ENCODE measurements at places on chromosomes 5 and 9.
A peak's percentile ranks its signal among the peaks of the same experiment; 100 is the strongest.

DNA sequence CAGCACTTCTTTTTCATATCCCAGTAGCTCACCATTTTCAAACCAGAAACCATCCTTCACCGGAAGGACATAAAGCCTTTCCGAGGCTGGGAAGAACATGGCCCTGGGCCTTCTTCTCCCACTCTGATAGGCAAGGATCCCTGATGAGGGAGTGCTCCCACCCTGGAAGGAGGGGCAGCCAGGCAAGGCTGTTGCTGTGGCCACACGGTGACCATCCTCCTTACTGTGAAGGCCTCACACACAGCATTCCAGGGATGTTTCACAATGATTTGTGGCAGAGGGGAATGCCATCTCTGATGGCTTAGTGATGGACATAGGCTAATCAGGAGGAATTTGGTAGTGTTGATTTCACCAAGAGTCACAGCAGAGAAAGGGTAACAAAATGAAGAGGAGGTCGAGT is 130.7 kb downstream of the ADAMTS12 start:
- peaks cover 3% of the 10 kb centered on the region for H3K4me1 ChIP-seq
- H3K27me3 ChIP-seq, result no peaks in the 10 kb centered on the region
- DNase-seq, result peak; percentile 6
- no peak overlapping the region for H3K27ac ChIP-seq
- no peak overlapping the region for H3K4me3 ChIP-seq
- no peaks in the 10 kb centered on the region for H3K36me3 ChIP-seq

GRCh38 chr5:313806-314376 is 7.6 kb upstream of the AHRR start:
- H3K4me1 ChIP-seq, result peaks cover 3% of the 10 kb centered on the region
- no peak overlapping the region for H3K4me3 ChIP-seq
- peaks cover 44% of the 10 kb centered on the region for H3K36me3 ChIP-seq
- peaks cover 2% of the 10 kb centered on the region for H3K27me3 ChIP-seq
- no peak overlapping the region for H3K27ac ChIP-seq
- no peak for DNase-seq

DNA sequence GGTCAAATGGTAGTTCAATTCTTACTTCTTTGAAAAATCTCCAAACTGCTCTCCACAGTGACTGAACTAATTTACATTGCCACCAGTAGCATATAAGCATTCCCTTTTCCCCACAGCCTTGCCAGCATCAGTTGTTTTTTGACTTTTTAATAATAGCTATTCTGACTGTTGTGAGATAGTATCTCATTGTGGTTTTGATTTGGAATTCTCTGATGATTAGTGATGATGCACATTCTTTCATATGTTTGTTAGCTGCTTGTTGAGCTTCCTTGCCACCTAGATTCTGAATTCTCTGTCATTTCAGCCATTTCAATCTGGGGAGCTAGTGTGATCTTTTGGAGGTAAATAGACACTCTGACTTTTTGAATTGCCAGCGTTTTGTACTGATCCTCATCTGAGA is 24.0 kb downstream of the CDK20 start:
- H3K27me3 ChIP-seq, result no peaks in the 10 kb centered on the region
- H3K27ac ChIP-seq, result no peak overlapping the region
- no peak for DNase-seq
- H3K4me3 ChIP-seq, result no peak overlapping the region
- no peaks in the 10 kb centered on the region for H3K4me1 ChIP-seq

- DNase-seq, result peak; percentile 38
- peaks cover 20% of the 10 kb centered on the region for H3K36me3 ChIP-seq
- no peaks in the 10 kb centered on the region for H3K27me3 ChIP-seq
- H3K4me3 ChIP-seq, result no peak overlapping the region
These were observed 19.2 kb downstream of the PRRC1 start for GRCh38 chr5:127536687-127537086.

GRCh38 chr9:129320575-129321285 is 142.7 kb upstream of the IER5L start:
- H3K4me1 ChIP-seq, result peaks cover 42% of the 10 kb centered on the region
- H3K36me3 ChIP-seq, result no peaks in the 10 kb centered on the region
- peak overlapping the region; percentile 89 for H3K27ac ChIP-seq
- no peak overlapping the region for H3K4me3 ChIP-seq
- DNase-seq, result peak; percentile 28

DNA sequence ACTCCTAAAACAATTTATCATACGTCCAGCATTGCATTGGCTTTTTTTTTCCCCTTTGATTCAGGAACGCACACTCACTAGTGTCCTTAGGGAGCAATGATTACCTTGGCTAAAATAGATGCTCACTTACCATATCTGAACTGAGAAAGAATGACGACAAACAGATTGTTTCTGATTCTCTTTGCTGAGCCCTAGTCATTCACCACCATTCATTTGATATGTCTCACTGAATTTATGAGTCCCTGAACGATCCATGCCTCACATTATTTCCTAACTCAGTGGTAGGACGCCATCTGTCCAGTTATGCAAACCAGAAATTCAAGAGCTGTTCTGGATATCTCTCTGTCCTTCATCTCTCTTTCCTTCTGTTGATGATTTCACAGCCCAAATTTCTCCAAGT is 39.3 kb upstream of the DAB2 start:
- no peak overlapping the region for H3K4me3 ChIP-seq
- H3K27me3 ChIP-seq, result no peaks in the 10 kb centered on the region
- peak; percentile 71 for DNase-seq
- H3K27ac ChIP-seq, result no peak overlapping the region

DNA sequence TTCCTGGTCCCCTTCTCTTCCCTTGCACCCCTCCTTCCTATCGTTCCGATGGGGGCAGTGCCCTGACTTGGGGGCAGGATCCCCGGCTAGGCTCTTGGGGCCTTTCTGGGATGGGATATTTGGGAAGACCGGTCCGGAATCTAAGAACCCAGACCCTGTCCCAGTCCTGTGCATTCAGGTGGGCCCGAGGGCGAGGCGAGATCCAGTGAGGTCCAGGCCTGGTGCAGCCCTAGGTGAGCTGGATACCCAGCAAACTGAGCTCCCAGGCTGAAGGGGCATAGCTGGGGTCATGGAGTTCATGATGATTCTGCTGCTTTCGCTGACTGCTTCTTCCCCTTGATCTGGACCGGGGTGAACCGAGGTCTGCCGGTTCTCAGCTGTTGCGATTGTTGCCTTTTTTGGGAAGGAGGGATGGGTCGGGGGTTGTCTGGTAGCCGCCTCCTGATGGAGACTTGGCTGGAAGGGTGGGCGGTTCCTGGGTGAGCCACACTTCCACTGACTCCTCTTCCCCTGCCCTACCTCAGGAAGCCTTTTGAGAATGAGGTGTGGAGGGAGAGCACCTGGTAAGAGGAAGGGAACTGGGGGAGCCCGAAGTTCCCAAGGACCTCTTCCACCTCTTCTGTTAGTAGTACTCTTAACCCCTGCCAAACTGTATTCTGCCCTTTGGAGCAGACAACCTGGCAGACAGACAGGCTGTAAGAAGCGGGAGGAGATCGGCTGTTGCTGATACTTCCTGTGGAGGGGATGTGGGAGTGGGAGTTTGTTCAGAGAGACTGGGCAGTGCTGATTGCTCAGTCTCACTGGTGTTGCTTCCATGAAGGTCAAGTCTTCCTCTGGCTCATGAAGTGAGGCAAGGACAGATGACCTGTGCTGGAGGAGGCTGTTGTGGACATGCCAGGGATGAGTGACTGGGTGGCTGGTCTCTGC is 1.0 kb downstream of the LRRC8A start:
- H3K27ac ChIP-seq, result peak overlapping the region; percentile 46
- peaks cover 31% of the 10 kb centered on the region for H3K36me3 ChIP-seq
- no peak for DNase-seq
- H3K4me3 ChIP-seq, result peak overlapping the region; percentile 85
- H3K4me1 ChIP-seq, result peaks cover 14% of the 10 kb centered on the region

- H3K36me3 ChIP-seq, result no peaks in the 10 kb centered on the region
- H3K27ac ChIP-seq, result no peak overlapping the region
- peaks cover 4% of the 10 kb centered on the region for H3K4me1 ChIP-seq
- DNase-seq, result no peak
These were observed 424.1 kb upstream of the KIF2A start for GRCh38 chr5:61881821-61882487.

- H3K27ac ChIP-seq, result no peak overlapping the region
- no peak for DNase-seq
- no peaks in the 10 kb centered on the region for H3K4me1 ChIP-seq
These were observed 64.5 kb upstream of the PPARGC1B start for GRCh38 chr5:149665416-149666175.

- no peak overlapping the region for H3K4me3 ChIP-seq
- no peaks in the 10 kb centered on the region for H3K27me3 ChIP-seq
- no peak for DNase-seq
- no peak overlapping the region for H3K27ac ChIP-seq
- H3K4me1 ChIP-seq, result no peaks in the 10 kb centered on the region
These were observed 17.7 kb upstream of the FAM174A start for GRCh38 chr5:100517301-100517974.

- no peak overlapping the region for H3K4me3 ChIP-seq
- H3K4me1 ChIP-seq, result peaks cover 9% of the 10 kb centered on the region
- no peak for DNase-seq
- no peaks in the 10 kb centered on the region for H3K27me3 ChIP-seq
- no peaks in the 10 kb centered on the region for H3K36me3 ChIP-seq
These were observed 440.0 kb downstream of the ENC1 start for GRCh38 chr5:74200560-74200959.

- no peak for DNase-seq
These were observed 15.2 kb upstream of the KCNIP1 start for GRCh38 chr5:170488570-170488969.

- no peaks in the 10 kb centered on the region for H3K27me3 ChIP-seq
- H3K27ac ChIP-seq, result no peak overlapping the region
- H3K36me3 ChIP-seq, result no peaks in the 10 kb centered on the region
These were observed 117.7 kb downstream of the SLC12A2 start for GRCh38 chr5:128201065-128201926.

DNA sequence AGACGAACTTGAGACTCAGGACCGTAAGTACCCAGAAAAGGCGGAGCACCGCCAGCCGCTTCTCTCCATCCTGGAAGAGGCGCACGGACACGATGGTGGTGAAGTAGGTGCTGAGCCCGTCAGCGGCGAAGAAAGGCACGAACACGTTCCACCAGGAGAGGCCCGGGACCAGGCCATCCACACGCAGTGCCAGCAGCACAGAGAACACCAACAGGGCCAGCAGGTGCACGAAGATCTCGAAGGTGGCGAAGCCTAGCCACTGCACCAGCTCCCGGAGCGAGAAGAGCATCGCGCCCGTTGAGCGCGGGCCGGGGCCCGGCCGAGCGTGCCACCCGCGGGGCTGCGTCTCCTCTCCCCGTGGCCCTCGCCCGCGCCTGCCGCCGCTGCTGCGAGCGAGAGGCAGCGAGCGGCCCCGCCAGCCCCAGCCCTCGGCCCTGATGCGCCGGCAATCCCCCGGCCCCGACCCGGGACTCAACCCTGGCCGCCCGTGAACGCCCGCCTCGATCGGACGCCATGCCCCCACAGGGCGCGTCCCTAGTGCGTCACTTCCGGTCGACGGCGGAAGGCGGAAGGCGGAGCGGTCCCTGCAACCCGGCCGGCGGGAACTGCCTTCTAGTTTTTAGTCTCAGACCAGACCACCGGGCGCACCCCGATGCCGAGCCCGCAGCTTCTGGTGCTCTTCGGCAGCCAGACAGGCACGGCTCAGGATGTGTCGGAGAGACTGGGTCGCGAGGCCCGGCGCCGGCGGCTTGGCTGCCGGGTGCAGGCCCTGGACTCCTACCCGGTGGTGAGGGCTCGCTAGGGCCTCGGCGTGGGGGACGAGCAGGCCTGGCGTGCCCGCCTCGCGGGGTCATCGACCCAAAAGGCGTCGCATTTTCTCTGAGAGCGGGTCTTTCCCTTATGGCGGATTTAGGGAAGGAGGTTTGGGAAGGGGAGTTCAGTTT is at the start of the genes NDOR1 and TMEM203:
NDOR1 (plus strand) TSS at position 575 of the 944 bp plus-strand sequence; CDS start at position 653, 78 bp downstream.
TMEM203 (minus strand) TSS at position 523 of the 944 bp plus-strand sequence; CDS start at position 289, 234 bp downstream.
- peak within 1 kb of the TSS; percentile 39 for H3K27ac ChIP-seq
- peaks cover 20% of the 10 kb centered on the region for H3K4me1 ChIP-seq
- H3K27me3 ChIP-seq, result no peaks in the 10 kb centered on the region

DNA sequence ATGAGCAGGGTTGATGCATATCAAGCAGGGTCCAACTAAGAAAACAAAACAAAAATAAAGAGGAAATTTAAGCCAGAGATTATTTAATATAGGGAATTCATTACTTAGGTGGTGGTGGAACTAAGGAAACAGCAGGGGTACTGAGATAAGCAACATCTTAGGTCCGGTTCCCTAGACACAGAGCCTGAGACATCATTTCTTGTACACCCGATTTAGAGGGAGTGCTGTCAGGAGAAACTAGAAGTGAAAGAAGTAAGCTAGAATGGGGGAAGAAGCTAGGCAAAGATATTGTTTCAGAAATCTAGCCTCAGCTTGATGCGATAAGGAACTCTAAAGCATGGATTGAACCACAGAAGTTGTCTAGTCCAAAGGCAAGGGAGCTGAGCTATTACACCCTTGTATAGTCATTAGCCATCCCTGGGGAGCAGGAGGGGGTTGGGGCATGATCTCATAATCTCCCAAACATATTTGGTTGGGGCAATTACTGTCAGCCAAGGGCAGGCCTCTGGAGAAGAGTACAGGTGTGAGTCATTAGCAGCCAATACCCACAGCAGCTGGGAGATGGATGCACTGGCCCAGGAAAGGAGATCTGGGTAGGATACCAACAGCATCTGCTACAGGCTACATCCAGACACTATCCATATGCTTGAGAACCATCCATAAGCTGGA is 194.5 kb downstream of the ARL15 start:
- no peaks in the 10 kb centered on the region for H3K4me1 ChIP-seq
- no peaks in the 10 kb centered on the region for H3K27me3 ChIP-seq
- no peak for DNase-seq
- no peaks in the 10 kb centered on the region for H3K36me3 ChIP-seq

GRCh38 chr9:131755541-131756198 is 15.8 kb upstream of the RAPGEF1 start:
- no peaks in the 10 kb centered on the region for H3K36me3 ChIP-seq
- H3K27ac ChIP-seq, result no peak overlapping the region
- H3K4me1 ChIP-seq, result peaks cover 5% of the 10 kb centered on the region
- H3K27me3 ChIP-seq, result no peaks in the 10 kb centered on the region

GRCh38 chr5:56987171-56987570 is 35.2 kb upstream of the MIER3 start:
- H3K36me3 ChIP-seq, result no peaks in the 10 kb centered on the region
- no peaks in the 10 kb centered on the region for H3K27me3 ChIP-seq
- DNase-seq, result peak; percentile 44
- no peaks in the 10 kb centered on the region for H3K4me1 ChIP-seq

Measured in trophoblast cell (in vitro differentiated cells and primary cell).